Putamen (tissue), 1 donor: ENCODE measurements at places on chromosomes 2 and 18.

- no peak for DNase-seq
Measured at GRCh38 chr2:182018218-182018617, 32.6 kb downstream of the PPP1R1C start.

DNA sequence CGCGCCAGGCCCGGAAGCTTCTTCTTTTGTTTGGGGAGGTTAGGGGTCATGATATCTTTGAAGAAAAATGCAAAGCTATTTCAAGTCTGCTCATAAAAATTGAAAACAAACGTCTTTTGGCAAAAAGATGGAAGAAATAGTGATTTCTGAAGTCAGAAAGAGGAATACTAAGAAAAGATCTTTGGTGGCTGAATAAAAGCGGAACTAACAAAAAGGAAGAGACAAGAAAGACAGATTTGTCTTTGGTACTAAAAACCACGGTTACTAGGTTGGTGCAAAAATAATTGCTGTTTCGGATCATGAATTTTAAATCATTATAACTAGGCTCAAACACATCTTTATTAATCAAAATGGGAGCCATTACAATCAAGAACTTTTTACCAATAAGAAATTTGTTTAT, 164.6 kb upstream of the TRIB2 start:
- DNase-seq: no peak

DNA sequence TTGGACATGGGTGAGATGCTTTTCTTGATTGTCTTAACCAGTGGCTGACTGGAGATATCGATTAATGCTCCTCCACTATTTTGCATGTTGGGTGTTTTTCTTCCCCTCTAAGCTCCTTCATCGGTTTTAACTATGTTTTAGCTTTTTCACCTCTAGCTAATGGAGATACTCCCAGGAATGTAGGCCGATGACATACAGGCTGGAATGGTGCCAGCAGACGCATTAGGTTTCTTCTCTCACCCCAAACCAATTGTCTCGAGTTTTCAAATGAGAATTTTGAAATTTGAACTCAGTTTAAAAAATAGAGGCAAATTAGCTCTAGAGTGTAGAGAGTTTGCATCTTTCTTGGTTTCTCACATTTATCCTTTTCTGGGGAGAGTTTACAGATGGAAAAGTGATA, 247.6 kb downstream of the RPRM start:
- DNase-seq: no peak

DNA sequence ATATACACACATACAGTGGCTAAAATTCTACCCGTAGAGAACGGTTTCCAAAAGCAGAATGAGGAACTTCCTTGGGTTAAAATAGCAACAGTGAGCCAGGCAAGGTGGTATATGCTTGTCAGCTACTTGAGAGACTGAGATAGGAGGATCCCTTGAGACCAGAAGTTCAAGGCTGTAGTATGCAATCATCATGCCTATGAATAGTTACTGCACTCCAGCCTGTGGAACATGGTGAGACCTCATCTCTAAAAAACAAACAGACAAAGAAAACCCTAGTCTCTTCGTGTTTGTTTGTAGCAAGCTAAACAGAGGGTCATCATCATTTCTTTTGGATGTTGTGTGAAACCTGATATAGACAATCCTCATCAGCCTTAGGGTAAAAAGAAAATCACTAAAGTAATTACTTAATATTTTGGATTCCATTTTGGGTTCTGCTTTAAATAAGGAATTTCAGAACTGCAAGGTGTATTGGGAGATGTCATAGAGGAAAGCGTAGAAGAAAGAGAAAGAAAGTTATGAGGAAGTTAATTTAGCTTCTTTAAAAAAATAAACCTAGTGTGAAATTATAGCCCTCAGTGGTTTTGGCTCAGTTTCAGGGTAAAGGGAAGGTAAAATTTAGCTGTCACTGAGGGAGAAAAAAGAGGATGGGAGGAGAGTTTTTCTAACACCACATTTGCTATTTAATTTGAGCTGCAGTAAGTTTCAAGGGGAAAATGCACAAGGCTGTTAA, 46.5 kb downstream of the PLEK start:
- no peak for DNase-seq

DNA sequence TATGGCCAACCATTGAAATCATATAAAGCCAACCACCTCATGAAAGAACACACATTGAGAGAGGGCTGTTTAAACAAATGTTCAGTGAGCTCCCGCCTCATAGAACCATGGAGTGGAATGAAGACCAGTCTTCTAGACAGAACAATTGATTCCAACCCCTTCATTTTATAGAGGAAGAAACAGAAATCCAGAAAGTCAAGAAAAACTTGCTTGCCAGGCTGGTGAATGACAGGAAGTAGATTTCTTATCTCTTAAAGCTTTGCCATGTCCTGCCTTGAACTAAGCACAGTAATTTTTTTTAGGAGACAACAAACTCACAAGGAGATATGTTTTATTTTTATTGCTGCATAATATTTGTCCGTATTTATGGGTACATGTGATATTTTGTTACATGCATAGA, 16.5 kb upstream of the NRP2 start:
- DNase-seq: no peak

DNA sequence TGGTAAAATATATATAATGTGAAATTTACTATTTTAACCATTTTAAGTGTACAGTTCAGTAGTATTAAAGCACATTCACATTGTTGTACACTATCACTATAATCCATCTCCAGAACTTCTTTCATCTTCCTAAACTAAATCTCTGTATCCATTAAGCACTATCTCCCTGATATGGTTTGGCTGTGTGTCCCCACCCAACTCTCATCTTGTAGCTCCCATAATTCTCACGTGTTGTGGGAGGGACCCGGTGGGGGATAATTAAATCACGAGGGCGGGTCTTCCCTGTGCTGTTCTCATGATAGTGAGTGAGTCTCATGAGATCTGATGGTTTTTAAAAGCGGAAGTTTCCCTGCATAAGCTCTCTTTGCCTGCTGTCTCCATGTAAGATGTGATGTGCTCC, 178.9 kb upstream of the NABP1 start:
- no peak for DNase-seq

DNA sequence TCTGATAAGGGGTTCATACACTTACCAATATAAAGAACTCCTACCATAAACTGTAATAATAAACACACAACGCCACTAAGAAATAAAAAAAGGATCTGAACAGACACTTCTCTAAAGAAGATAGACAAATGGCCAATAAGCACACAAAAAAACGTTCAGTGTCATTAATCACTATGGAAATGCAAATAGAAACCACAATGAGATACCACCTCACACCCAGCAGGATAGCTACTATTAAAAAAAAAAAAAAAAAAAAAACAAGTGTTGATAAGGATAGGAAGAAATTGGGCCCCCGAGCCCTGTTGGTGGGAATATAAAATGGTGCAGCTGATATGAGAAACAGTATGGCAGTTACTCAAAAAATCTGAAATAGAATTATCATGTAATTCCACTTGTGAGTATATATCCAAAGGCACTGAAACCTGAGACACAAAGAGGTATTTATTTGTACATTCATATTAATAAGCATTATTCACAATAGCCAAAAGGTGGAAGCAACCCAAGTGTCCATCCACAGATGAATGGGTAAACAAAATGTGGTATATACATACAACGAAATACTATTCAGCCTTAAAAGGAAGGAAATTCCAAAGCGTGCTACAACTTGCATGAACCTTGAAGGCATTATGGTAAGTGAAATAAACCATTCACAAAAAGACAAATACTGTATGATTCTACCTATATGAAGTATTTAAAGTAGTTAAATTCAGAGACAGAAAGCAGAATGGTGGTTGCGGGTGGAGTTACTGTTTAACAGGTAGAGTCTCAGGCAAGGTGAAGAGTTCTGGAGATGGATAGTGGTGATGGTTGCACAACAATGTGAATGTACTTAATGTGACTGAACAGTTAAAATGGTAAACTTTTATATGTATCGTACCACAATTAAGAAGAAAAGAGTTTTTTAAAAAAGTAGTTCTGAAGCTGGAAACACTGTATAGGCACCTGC, 17.9 kb downstream of the REV1 start:
- DNase-seq: no peak

DNA sequence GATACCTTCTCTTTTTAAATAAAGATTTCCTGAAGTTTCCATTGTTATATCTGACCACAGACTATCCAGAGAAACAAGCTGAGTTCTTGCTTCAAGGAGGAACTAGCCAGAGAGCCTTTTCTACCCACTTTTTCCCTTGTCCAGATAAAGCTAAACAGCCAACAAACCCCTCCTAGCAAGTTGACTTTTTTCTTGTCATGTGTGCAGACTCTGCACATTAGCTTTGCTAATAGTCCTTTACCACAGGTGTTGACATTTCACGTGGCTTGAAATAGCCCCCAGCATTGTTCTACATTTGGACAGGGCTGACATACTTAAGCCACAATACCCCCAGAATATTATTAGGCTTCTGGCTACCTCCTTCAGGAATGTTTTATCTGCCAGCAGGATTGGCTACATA, 40.7 kb downstream of the PCBP1 start:
- DNase-seq: no peak

GRCh38 chr2:36373149-36373926, 17.8 kb downstream of the CRIM1 start:
- DNase-seq: no peak

DNA sequence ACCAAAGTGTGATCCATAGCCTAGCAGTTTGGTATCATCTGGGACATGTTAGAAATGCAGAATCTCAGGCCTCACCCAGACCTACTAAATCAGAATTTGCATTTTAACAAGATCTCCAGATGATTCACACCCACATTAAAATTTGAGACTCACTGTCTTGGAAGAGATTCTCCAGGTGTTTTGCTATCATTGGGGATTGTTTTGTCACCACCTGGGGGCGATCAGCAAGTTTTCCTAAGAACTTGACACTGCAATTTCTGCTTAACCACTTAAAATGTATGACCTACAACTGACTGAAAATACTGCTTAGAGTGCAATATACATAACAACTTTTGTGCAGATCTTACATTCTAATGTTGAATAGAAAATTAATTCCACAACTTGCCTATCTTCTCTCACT, 18.9 kb upstream of the ITGA4 start:
- DNase-seq: no peak

DNA sequence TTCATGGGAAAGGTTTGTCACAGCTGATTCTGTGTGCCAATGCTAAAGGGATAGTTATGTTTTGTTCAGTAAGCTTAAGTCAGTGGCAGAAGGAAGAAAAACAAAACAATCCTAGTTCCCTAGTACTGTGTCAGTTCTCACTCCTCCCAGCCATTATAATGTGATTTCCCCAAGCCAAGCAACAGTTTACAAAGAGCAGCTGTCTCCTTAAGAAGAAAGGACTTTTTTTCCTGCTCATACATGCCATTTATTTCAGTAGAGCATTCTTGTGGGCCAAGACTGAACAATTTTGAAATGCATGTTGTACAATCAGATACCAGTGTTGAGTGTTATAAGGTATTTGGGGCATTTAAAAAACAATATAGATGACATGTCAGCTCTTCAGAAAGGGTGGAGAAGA, 52.1 kb downstream of the NEMP2 start:
- DNase-seq: no peak

DNA sequence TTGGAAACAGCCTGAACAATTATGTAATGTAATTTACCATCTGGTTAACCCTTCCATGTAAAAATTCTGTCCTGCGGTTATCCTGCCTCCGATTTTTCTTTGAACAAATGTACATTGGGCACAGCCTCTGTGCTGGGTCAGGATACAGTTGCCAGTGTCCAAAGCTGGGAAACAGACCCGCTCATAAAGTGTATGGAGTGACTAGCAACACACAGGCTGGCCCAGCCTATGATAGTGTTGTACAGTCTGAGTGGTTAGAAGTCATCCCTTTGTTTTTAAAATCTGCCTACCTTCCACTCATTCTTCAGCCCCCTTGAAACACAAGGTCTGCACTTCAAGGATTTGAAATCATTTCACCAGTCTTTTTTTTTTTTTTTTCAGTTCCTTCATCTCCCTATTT, 50.1 kb downstream of the FEZ2 start:
- DNase-seq: no peak

DNA sequence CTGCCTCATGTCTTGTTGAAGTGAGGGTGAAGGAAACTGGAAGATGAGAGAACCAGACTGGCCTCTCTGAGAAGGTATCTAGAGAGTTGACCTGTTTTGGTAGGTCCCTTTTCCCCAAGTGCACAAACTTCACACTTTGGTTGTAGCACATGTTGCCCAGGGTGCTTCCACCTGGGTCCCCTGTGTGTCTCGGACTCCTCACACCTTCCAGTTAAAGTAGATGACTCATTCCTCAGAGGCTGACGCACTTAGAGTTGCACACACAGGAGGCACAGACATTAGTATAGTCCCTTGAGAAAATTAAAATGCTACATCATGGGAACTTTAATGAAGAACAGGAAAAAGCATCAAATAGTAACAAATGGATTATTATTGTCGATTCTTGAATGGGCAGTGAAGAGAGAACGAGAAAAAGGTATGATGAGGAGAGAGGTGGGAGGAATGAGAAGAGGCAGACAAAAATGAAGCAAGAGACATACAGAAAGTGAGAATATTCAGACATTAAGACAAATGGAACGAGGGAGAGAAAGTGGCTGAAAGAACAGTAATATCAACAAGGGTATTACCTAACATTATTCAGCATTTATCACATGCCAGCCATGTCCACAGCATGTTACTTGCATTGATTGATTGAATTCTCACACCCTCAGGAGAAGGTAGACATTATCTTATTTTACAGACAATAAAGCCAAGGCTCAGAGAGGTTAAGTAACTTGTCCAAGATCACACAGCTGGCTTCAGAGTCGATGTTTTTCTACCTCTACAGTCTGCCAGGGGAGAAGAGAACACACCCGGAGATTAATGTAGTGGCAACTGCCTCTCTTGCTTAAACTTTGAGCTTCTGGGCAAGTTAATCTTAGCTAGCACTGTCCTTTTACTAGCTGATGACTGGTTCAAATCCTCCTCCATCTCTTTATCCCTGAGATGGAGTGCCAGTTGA, 68.6 kb downstream of the FHOD3 start:
- DNase-seq: no peak

- no peak for DNase-seq
Measured at GRCh38 chr18:28039078-28039477, 137.9 kb downstream of the CDH2 start.

DNA sequence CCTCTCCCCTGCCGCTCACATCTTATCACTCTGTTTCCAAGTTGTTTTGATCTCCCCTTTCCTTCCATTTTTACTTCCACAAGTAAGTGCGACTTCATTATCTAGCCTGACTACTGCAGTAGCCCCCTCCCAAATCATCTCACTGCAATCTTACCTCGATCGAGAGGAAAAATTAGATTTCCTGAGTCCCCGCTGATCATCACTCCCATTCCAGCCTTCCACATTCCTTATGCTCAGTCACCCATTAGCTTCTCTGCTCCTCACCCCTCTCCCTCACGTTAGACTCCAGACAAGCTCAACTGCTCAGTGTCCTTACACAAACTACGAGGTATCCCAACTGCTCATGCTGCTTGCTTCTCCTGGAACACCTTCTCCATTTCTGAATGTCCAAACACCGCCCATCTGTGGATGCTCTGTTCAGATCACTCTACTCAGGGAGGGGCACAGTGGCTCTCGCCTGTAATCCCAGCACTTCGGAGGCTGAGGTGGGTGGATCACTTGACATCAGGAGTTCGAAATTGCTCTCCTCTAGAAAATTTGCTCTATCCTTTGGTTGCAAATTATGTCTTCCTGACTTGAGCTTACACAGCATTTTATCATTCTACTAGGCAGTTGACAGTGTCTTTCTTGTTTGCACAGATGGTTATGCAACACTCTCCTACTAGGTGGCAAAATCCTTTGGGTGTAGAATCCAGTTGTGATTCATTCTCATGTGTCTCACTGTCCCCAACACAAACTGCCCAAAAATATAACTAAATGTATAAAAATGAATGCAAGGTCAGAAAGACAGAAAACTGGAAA, 96.5 kb downstream of the INO80D start:
- DNase-seq: no peak

GRCh38 chr2:85655961-85656417, 12.0 kb downstream of the SFTPB start:
- DNase-seq: no peak

- no peak for DNase-seq
Measured at GRCh38 chr2:14826518-14826917, 194.0 kb downstream of the LRATD1 start.
